ENCODE measurements at places on chromosomes 5 and 9.

- DNase-seq: no peak
Measured at GRCh38 chr5:132819468-132819867, 6.4 kb downstream of the SOWAHA start.

- no peak for DNase-seq
Measured at GRCh38 chr5:43636076-43636475, 33.1 kb downstream of the NNT start.

- DNase-seq: no peak
Measured at GRCh38 chr9:109452761-109453160, 45.3 kb downstream of the PTPN3 start.

DNA sequence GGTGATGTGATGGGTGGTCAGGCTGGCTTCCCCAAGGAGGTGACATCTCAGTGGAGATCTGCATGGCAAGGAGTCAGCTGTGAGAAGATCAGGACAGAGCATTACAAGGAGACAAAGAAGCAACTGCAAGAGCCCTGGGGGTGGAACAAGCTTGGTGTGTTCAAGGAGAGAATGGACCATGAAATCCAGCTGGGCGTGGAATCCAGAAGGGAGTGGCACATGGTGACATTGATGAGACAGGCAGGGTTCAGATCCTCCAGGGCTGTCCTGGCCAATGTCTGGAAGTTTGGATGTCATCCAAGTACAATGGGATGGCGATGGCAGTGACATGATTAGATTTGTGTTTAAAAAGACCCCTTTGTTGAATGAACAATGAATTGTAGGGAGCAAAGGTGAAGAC lies 175.6 kb downstream of the MACROH2A1 start:
- no peak for DNase-seq

DNA sequence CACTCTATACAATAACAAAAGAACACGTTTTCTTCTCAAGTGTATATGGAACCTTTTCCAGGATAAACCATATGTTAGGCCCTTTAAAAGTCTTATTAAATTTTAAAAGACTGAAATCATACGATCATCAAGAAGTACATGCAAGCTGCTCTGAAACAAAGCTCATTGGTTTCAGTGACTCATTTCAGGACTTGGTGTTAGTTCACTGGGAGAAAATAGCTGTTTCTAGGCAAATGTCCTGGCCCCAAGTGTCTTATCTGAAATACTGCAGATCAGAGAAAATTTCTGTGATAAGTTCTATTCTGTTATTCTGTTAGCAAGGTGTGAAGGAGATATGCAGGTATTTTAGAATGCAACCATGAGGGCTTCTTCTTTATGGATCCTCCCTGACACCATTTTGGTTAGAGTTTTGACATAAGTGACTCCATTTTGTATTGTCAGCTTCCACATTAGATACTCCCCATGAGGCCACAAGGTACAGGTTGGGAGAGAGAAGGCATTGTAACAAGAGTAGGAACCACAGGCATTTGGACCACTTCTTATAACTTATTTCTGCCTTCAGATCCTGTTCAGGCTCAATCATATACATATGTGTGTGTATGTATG lies 7.5 kb upstream of the CCDC180 start:
- no peak for DNase-seq

DNA sequence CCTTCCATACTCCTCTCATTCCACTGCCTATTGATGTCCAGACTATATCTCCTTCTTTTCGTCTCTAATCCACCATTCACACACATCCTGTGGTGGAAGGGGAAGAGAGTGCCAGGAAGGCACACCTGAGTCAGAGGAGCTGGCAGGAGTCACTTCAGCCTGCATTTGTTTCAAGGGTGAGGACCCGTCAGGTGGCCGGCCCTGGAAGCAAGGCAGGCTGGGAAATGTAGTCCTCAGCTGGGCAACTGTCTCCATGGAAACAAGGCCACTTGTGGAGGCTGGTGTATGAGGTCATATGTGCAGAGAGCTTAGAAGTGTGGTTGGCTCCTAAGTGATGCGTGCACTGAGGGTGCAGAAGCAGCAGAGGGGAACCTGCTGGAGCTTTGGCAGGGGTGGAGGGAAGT lies 278.4 kb downstream of the NSG2 start:
- DNase-seq: no peak

- DNase-seq: no peak
Measured at GRCh38 chr9:94787266-94787665, 60.8 kb downstream of the AOPEP start.
